Thoracic aorta (tissue), 2 donors: ENCODE measurements at places on chromosomes 6 and 20. TPM values are rescaled to one million over a fixed set of nuclear protein-coding genes. Genes with fewer than 3 reads are reported as not detected.

Gene SIRPA
- 29.5 TPM for total RNA-seq

GRCh38 chr6:26383624-26384417 is 913 bp downstream of the BTN2A2 start:
- H3K4me1 ChIP-seq, result no peaks in the 10 kb centered on the region
- H3K36me3 ChIP-seq, result peaks cover 6% of the 10 kb centered on the region
- H3K27ac ChIP-seq, result peak overlapping the region; percentile 58

- no peaks in the 10 kb centered on the region for H3K27me3 ChIP-seq
- no peaks in the 10 kb centered on the region for H3K4me1 ChIP-seq
- no peak overlapping the region for H3K4me3 ChIP-seq
- H3K36me3 ChIP-seq, result no peaks in the 10 kb centered on the region
Measured at GRCh38 chr20:59817846-59818615, 115.4 kb downstream of the SYCP2 start.

GRCh38 chr6:32050562-32050961 is 12.3 kb downstream of the CYP21A2 start:
- peaks cover 8% of the 10 kb centered on the region for H3K36me3 ChIP-seq
- no peak for DNase-seq
- H3K27me3 ChIP-seq, result no peaks in the 10 kb centered on the region

DNA sequence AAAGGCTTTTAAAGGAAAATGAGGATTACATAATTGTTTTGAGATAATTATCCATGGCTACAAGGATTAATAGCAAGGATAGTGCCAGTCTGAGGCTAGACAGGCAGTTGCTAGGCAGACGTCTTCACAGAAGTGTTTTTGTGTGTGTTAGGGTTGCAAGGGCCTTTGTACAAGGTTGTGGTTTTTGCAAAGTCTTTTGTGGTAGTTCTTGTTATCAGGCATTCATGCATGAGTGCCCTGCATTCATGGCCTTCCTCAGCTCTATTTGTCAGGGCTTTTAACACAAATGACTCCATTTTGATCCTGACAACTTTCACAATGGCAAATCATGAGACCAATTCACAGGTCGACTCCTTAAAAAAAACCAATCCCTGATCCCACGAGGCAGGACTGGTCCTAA is 68.1 kb upstream of the TXNDC5 start:
- no peak overlapping the region for H3K27ac ChIP-seq
- H3K27me3 ChIP-seq, result no peaks in the 10 kb centered on the region
- peaks cover 11% of the 10 kb centered on the region for H3K4me1 ChIP-seq
- H3K36me3 ChIP-seq, result no peaks in the 10 kb centered on the region
